ENCODE measurements at places on chromosomes 16 and 17.

GRCh38 chr17:78185981-78186691, 716 bp downstream of the TK1 start:
- no peak for DNase-seq

- no peak for DNase-seq
These were observed 2.3 kb downstream of the SLC38A8 start for GRCh38 chr16:84040226-84040822.

- DNase-seq, result no peak
These were observed 35.2 kb downstream of the HAPSTR1 start for GRCh38 chr16:9126609-9127008.

GRCh38 chr17:73521376-73521775, 122.9 kb downstream of the SDK2 start:
- no peak for DNase-seq

DNA sequence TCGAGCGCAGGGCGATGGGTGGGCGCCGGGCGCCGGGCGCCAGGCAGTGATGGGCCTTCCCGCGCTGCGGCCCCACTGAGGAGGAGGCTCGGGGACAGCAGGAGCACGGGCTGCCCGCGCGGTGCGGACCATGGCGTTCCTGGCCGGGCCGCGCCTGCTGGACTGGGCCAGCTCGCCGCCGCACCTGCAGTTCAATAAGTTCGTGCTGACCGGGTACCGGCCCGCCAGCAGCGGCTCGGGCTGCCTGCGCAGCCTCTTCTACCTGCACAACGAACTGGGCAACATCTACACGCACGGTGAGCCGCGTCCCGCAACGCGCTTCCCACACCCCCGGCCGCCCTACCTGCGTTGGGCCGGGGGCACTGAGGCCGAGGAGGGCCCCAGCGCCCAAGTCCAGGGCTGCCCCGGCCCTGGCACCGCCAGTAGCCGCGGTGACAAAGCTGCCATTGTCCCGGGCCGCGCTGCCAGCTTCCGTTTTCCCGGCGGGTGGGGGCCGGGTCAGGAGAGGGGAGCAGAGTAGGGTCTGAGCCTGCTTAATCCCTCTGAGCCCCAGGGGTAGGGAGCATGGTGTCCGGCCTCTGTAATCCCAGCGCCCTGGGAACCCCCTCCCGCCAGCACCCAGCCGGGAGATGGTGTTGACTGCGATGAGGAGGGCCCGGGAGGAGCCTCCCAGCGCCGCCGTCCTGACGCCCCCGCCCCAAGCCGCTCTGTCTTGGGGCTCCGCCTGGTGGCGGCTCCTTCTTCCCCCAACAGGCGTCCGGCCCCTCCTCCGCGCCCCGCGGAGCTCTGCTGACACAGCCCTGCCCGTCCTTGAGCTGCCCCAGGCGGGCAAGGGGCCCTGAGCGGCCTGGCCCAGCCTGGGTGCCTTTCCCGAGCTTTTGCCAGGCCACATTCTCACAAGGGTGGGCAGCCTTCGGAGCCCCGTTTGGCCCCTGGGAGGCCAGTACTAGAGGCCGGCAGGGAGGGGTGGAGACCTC, 685 bp downstream of the PAQR4 start:
- peak; percentile 31 for DNase-seq

DNA sequence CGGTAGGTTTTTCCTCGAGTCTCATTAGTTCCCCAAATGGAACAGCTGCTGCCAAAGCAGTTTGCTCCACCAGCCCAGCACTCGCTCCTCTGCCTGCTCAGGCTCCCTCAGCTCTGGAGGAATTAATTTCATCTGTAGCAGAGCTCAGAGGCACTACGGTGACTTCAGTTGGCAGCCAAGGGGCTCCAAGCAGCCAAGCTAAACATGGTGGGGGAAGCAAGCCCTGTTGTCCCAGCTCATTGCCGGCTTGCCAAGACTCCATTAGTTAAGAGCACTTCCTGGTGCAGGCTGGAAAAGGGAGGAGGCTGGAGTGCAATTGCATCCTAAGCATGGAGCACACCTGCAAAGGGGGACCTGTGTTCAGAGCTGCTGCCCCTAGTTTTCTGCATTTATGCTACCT, 78.7 kb upstream of the GPRC5B start:
- no peak for DNase-seq

DNA sequence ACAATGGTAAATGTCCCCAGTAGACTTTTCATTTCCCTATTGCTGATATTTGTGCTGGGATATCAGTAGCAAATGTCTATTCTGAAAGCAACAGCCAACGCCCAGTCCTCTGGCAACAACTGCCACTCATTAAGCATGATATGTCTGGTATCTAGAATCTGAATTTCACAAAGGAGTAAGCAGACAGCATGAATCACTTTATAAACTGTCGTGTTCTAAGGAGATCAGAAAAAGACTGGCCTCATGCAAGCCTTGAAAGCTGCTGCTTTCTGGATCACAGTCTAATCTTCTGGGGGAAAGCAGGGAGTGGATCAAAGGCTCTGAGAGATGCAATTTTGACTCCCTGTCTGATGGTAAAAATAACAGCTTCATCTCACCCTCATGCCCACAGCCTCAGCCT, 153.1 kb upstream of the NOG start:
- no peak for DNase-seq

DNA sequence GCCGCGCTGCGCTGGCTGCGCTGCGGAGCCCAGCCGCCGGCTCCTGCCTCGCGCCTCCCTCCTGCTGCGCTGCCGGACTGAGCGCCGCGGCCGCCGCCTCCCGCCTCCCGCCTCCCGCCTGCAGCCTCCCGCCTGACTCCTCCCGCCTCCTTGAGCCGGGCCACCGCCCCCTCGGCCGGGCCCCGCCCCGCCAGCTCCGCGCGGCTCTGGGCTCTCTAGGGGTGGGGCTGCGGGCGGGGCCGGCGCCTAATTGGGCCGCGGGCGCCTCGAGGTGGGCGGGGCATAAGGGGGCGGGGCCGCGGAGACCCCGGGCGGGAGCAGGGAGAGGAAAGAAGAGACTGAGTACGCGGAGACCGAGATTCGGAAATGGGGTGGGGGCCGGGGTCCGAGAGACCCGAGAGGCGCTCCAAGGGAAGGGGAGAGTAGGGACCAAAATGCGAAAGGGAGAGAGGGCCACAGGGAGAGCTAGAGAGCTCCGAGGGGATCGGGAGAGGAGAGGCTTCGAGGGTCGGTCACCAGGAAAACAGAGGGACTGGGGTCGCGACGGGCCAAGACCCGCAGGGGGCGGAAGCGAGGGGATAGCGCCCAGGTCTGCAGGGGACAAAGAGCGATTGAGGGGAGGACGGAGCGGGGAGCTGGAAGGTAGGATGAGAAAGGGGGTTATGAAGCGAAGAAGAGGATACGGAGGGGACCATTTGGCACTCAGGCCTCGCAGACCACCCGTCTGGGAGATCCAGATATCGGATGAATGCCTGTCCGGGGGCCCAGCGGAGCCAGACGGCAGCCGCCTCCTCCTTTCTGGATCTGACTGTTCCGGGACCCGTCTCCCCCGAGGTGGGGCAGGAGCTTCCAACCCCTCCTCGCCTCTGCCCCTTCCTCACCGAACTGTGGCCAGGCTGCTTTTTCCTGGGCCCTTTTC, at the start of gene C1QL1:
Gene C1QL1 (minus strand): TSS at position 79 of the 919 bp plus-strand sequence. CDS start 255 bp downstream, outside the sequence.
- peak; percentile 70 for DNase-seq

DNA sequence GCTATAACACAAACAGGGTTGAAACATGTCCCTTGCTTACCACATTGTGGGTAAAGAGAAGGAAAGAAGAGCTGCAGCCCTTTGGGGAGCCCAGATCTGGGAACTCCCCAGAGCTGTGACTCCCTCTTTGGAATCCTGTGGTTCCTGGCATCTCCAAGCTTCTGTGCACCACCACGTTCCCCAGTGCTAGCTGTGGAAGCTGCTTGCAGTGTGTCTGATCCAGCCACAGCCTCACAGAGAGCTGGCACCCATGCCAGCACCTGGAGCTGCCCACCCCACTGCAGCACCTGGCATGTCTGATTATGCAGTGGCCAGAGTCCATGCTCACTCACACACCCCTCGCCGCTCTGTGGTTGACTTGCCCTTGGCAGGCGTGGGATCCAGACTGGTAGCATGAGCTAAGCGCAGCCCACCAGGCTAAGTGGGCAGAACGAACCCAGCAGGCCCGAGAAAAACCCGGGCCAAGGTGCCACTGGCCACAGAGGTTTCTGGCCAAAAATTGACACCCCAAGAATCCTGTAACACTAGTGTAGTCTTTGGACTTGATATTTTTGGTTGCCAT, 252.6 kb upstream of the KCNJ16 start:
- DNase-seq, result no peak

GRCh38 chr16:22141767-22142166, 20.5 kb upstream of the SDR42E2 start:
- no peak for DNase-seq

DNA sequence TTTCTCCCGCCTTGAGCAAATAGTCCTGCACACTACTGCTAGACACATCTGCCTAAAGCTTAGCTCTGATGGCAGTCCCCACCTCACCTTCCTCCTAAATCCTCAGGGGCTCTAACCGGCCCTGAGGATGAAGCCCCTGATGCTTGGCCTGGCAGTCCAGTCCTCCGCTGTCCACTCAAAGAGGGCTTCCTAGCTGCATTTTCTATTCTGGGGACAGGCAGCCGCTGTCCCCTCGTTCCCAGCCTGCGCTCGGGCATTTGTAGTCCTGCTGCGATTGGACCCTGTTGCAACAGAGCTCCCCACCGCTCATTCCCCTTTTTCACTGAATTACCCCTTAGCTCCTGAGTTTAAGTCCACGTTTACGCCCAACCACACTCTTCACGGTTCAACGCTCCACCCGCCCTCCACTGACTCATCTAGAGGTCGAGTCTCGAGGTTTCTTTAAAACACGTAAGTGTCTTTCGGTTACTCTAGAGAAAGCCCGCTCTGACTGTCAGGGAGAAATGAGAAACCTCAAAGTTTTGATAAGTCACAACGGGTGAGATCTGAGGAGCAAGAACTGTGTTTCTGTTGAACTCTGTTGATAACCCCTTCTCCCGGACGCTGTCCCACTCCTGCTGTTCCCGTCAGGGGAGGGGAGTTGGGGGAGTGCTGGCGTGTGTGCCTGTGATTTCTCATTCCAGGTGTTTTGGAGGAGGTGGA, 4.5 kb downstream of the CCR7 start:
- DNase-seq, result peak; percentile 55

DNA sequence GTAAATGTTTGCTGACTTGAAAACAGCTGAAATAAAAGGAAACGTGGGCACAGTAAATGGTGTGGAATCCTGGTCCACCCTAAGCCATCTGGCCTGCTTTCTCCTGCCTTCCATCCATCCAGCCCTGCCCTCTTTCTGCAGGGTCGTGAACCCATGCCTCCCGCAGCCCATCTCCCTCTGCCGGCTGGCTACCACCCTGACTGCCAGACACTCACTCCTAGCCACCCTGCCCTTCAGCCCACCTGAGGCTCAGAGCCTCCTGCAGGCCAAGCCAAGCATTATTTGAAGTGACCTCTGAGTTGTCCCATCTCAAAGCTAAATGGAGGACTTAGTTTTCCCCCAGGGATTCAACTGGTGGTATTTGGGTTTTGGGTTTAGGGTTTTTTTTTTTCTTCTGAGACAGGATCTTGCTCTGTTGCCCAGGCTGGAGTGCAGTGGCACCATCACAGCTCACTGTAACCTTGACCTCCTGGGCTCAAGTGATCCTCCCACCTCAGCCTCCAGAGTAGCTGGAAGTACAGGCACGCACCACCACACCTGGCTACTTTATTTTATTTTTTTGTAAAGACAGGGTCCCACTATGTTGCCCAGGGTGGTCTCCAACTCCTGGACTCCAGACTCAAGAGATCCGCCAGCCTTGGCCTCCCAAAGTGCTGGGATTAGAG, 8.4 kb downstream of the ZDHHC1 start:
- no peak for DNase-seq

DNA sequence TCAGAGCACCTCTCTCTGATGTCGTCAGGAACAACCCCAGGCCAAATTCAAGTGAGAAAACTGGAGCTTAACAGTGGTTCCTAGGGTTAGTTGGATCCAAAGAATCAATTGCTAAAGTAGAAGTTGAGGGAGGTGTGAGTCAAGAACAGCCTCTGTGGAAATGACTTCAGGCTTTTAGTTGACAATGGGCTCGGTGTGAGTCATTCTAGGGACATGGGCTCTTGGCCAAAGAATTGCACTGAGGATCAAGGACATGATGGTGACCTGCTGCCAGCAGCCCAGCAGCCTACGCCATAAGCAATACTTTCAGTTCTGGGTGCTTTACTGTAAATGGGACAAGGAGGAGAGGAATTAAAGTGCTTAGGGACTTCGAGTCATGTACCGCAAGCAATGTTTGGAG, 32.1 kb upstream of the SMURF2 start:
- DNase-seq, result no peak

GRCh38 chr16:29702269-29702668, 23.3 kb downstream of the QPRT start:
- DNase-seq, result no peak

- DNase-seq, result no peak
These were observed 356.8 kb upstream of the EEF2KMT start for GRCh38 chr16:5454349-5454748.

GRCh38 chr16:66039793-66040192, 326.7 kb upstream of the CDH5 start:
- no peak for DNase-seq

- no peak for DNase-seq
These were observed 115.3 kb upstream of the HLF start for GRCh38 chr17:55149485-55149884.

DNA sequence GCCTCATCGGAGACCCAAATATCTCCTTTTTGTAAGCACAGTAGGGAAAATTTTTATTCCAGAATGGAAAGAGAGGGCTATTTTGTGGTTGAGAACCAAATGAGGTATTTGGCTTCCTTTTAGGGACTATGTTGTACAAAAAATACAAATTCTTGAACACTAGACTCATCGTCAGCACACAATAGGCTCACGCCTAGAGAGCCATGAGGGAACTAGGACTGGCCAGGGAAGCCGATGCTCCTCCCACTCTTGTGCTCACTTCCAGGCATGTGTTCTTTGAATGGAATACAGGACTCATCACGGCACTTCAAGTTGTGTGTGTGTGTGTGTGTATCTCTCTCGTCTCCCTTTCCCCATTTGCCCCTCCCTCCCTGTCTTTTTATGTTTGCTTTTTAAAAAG, 17.8 kb upstream of the BLMH start:
- DNase-seq, result no peak

DNA sequence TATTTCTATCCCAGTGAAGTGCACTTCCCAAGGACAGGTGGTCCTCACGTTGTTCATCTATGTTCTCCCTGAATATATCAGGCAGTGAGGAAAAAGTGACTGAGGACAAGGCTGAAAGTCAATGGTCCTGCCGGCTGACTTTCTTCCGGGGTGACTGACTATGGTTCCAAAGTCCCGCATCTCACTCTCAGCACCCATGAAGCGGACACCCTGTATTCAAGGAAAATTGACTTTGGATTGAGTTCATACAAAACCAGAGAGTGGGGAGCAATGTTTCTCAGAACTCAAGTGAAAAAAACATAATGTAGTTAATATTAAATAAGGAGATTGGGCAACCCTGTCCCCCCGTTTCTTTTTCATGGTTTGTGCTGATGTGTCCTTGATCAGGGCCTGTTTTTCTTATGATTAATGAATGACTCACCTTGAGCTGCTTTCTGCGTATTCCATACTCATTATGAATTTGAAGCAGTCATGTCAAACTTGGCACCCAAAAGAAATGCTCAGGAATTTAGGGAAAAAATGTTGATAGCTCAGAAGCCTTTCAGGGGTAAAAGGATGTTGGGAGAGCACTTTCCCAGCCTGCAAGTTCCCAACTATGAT, 184.0 kb downstream of the CYLD start:
- DNase-seq, result no peak

All from stimulated activated CD8-positive, alpha-beta memory T cell treated with anti-CD3 and anti-CD28 coated beads, Interleukin-4, amount 100 ng/mL, for 1 hour (primary cell).